ENCODE measurements at places on chromosomes 16 and 17.

GRCh38 chr17:16477255-16477654 is 14.7 kb downstream of the LRRC75A start:
- no peak for DNase-seq

DNA sequence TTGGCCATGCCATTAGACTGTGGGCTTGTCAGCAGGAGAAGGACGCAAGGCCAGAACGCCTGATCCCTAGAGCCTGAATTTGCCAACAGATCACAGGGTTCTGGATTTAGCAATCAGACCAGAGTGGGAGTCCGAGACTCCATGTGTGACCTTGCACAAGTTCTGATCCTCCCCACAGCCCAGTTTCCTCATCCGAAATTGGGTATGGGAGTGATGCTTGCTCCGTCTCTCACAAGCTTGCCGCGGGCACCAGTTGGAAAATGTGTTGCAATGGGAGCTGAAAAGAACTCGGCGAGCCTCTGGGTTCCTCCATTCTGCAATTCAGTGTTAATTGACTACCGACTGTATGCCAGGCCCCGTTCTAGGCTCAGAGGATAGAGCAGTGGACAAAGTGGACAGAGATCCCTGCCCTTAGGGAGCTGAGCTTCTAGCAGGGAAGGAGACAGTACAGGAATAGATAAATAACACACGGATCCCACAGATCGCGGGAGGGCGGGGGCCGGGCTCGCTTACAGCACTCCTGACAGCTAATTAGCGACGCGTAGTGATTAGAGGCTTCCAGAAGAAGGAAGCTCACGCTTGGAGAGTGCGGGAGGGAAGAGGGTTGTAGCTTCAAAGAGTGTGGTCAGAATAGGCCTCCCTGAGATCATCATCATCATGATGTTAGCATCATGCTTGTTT is 150.4 kb upstream of the CIBAR2 start:
- no peak for DNase-seq

DNA sequence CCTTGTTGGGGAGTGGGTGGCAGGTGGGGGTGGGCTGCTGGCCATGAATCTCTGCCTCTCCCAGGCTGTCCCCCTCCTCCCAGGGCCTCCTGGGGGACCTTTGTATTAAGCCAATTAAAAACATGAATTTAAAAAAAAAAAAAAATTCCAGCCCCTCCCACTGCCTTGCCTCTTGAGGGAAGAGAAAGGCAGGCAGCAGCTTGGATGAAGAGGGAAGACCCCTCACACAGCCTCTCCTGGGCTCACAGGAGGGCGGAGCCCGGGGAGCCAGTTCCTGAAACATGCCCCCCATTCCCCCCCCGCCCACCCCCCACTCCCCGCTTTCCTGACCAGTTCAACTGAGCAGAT is 1.8 kb upstream of the TCAP start:
- DNase-seq, result no peak

DNA sequence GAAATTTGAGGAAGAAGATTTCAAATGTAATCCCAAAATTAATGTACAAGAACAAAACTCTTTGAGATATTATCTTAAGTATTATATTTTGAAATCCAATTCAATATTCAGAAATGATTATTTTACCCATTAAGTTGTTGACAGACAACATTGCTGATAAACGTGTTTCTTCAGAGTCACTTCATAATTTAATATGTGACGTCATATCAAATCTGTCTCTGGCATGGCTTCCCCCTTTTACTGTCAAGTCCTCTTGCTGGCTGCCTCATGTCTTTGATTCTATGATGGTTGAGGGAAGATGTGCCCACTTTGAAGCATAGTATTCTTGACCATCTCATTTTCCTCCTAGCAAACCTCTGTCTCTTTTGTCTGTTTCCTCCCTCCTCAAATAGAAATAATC is 1257.1 kb upstream of the GOT2 start:
- no peak for DNase-seq

DNA sequence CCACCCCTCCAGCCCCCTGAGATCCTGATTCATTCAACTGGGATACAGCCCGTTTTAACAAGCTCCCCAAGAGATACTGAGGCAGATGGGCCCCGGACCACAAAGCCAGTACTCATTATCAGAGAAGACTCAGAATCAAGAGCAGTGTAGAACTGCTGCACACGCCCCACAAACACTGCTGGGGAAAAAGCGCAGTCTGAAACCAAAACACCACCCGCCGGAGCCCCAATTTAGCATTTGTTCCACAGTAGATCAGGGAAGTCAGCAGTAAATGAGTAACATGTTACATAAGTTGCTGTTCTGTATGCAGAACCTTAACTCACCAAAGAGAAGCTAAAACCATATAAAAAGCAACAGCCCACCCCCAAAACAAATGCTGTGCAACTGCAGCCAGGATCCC is 123.6 kb downstream of the CDYL2 start:
- DNase-seq, result no peak

DNA sequence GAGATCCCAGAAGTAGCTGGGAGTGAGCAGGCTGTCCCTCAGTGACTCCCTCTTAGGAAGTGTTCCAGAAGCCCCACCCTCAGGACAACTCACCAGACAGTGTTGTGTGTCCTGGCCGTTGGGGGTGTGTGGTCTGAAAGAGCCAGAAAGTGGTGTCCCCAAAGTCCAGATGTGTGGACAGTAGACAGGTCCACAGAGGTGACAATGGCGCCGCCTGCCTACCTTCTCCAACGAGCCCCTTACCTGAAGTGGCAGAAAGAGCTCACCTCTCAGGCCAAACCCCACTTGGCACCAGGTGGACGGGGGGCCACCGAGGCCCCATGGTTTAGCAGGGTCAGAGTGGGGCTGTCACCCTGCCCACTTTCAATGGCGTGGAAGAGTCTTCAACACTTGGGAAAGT is 19.9 kb downstream of the C17orf100 start:
- no peak for DNase-seq

DNA sequence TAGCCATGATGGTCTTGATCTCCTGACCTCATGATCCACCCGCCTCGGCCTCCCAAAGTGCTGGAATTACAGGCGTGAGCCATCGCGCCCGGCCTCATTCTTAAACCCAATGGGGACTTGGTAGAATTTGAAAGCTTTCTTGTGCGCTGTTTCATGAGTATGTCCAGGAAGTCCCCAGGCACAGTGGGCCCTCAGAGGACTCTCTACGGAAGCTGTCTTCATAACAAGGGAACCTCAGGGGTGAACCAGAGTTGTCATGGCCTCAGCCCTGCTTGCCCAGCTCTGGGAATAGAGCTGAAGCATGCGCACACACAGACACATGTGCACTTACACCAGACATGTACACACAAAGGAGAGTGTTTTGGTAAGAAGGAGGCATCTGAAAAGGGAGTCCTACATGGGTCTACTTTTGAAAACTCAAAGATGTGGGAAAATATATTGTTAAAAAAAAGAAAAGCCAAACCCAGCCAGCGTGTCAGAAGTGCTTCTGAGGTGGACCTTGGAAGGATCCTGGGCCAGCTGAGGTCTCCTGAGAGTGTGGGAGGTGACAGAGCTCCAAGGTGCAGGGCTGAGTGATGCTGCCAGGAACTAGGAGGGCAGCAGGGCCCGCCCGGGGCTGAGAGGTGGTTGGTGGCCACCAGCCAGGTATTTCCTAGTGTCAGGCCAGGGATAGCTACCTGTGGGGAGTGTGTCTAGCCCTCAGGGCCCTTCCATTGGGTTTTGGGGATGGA is 54.6 kb downstream of the EPN2 start:
- DNase-seq, result no peak

DNA sequence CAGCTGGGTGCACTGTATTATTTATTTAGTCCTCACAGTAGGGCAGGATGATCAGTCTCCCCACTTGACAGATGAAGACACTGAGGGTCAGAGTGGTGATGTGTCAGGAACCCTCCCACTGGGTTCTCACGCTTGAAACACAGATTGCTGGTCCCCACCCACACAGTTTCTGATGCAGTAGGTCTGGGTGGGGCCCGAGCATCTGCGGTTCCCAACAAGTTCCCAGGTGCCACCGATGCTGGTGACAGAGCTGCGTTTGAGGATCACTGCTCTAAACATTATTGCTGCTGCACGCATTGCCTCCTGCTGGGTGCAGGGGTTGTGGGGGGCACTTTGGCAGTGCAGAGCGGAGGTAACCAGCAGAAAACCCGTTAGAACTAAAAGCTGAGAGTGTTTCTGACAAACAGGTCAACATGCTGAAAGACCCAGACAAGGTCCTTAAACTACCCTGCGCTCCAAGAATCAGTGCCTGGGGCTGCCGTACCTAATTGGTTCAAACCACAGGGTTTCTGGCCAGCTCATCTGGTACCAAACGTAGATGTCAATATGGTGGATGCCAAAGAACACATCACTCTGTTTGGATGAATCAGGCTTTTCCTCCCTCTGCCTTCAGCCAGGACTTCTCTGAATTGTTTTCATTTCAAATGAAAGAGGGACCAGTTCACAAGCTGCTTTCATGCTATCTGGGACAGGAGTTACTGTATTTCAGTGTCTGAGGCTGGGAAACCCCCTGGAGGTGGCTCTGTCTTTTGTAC is 76.0 kb downstream of the ABCC1 start:
- no peak for DNase-seq

GRCh38 chr16:69150146-69150865 is 17.9 kb downstream of the UTP4 start:
- DNase-seq, result peak; percentile 72

- DNase-seq, result no peak
These were observed 4.2 kb downstream of the CORO6 start for GRCh38 chr17:29618272-29619065.

- no peak for DNase-seq
These were observed 673.6 kb upstream of the CDH8 start for GRCh38 chr16:62709794-62710193.

GRCh38 chr17:32492648-32493289 is 6.0 kb downstream of the CDK5R1 start:
- no peak for DNase-seq

DNA sequence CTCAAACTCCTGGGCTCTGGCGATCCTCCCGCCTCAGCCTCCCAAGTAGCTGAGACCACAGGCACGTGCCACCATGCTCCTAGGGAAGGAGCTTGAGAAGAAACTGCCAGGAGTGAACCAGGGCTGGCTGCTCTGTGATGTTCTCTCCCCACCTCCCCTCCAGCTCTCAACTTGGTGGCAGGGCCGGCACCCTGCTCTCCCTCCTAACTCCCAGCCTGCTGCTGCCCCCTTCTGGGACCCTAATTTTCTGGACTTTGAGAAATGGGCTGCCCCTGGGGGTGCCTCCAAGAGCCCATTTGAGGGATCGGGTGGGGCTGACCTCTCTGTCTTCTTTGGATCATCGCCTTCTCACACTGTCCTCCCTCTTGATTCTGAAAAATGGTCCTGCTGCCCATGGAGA is 14.9 kb upstream of the STAT3 start:
- no peak for DNase-seq

- peak; percentile 40 for DNase-seq
These were observed 62.0 kb upstream of the NUDT7 start for GRCh38 chr16:77660311-77660710.

- no peak for DNase-seq
These were observed 2.8 kb downstream of the FAM171A2 start for GRCh38 chr17:44360826-44361225.

GRCh38 chr16:10608687-10609401 is 28.4 kb upstream of the EMP2 start:
- DNase-seq, result no peak

GRCh38 chr17:64336760-64337413 is 53.8 kb downstream of the PECAM1 start:
- no peak for DNase-seq

DNA sequence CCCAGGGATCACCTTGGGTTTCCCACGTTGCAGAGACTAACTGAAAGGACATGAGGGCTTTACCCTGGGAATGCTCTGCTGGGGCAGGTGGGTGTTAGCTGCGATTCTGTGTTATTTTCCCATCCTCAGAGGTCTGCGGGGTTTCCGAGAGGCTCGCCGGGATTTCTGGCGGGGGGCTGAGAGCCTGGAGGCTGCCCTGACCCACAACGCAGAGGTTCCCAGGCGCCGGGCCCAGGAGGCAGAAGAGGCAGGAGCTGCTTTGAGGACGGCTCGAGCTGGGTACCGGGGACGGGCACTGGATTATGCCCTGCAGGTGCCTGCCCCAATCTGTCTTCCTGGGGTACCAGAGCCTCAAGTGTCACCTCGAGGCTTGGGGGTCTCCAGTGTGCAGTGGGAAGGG is 6.9 kb downstream of the ACAP1 start:
- no peak for DNase-seq

DNA sequence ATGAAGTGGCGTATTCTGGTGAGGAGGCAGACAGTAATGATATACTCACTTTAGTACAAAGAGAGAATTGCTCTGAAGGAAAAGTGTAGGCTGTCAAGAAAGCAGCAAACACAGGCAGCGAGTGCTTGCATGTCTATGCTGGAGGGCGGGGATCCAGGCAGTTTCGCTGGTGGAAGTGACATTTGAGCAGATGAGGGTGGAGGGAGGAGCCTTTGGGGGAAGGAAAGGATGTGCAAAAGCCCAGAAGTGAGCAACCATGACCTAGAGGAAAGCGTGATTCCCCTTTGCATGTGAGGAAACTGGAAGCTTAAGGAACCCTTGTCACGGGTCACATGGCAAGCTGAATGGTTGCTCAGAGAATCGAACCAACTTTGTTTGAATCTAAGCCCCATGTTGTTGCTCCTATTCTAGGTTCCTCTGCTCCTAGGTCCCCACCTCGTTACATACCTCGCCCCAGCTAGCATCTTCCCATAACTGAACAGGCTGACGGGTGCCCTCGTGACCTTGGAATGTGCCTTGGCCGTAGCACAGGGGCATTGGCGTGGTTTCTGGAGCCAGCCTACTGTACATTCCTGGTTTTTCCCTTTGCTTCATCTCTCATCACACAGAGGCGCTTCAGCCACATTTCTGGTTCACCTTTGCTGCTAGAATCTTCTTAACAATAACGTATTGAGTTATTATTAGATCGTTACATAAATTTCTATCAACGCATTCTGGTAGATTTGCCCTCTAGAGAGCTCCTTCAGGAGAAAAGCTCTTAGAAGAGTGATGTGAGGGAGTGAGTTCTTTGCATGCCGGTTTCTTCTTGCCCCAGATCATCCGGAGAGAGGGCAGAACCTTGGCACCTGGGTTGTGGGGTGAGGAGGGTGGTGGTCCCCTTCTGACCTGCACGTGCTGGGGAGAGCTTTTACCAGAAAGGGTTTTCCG is 191.8 kb downstream of the SNX29 start:
- DNase-seq, result no peak

DNA sequence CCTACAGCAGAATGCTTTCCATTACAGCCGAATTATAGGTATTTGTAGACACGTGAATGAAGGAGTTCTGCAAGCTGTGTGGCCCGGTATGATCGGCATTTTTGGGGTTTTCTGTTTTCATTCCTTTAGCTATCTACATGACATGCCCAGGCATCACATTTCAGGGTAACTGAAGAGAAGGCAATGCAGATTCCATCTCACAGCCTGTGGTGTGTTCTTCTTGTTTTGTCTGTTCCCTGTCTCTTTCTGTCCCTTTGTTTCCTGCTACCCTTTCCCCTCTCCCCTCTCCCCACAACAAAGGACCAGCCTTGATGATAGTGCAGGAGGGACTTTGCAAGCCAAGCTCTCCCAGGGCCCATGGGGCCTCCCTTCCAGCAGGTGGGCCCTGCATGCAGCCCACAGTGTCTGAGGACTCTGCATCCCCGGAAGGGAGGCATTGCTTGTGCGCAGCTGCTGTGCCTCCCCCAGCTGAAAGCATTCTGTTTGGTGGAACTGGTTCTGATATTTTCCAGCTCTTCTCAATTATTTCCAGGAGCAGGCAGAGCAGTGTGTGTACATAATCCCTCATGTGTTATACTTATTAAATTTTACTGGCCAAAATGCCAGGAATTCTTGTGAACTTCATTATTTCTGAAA is 207.4 kb downstream of the RPTOR start:
- DNase-seq, result no peak

GRCh38 chr16:23148513-23149266 is 562 bp downstream of the USP31 start:
- no peak for DNase-seq

GRCh38 chr17:55237268-55237667 is 27.5 kb upstream of the HLF start:
- no peak for DNase-seq

- no peak for DNase-seq
These were observed 451 bp downstream of the IL32 start for GRCh38 chr16:3065742-3066439.
